SW 1271 (cell line): ENCODE measurements at places on chromosomes 5 and 9.
A peak's percentile ranks its signal among the peaks of the same experiment; 100 is the strongest.

GRCh38 chr9:37994639-37995347 lies 74.2 kb downstream of the SHB start:
- DNase-seq = no peak

DNA sequence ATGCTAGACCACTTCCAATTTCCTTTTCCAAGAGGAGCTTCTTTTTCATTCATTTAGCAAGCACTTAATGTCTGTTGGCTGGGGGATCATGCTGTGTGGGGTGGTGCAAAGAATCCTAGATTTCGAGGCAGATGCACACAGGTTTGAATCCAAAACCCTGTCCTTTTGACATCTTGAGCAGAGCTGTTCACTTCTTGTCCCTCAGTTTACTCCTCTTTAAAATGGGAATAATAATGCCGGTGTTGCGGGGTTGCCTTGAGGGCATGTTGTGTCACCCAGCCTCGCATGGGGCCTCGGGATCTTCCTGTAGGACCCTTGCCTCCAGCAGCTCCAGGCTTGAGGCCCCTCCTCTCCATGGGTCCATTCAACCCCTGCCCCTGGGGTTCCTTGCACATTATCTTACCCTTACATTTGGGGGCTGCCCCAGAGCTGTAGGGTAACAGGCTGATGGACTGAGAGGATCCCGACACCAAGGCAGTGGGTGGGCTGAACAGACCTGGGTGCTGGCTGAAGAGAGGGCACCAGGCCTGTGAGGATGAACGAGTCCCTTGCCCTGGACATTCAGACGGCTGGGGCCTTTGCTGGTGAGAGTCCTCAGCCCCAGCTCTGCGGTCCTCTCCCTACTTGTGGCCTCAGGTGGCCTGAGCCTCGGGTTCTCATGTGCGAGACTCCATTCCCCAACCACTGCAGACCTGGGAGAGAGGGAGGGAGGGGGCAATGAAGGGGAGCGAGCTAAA lies 145.8 kb downstream of the BARX1 start:
- DNase-seq = no peak

- peak; percentile 68 for DNase-seq
Measured at GRCh38 chr9:109986521-109986991, 206.6 kb downstream of the PALM2AKAP2 start.

DNA sequence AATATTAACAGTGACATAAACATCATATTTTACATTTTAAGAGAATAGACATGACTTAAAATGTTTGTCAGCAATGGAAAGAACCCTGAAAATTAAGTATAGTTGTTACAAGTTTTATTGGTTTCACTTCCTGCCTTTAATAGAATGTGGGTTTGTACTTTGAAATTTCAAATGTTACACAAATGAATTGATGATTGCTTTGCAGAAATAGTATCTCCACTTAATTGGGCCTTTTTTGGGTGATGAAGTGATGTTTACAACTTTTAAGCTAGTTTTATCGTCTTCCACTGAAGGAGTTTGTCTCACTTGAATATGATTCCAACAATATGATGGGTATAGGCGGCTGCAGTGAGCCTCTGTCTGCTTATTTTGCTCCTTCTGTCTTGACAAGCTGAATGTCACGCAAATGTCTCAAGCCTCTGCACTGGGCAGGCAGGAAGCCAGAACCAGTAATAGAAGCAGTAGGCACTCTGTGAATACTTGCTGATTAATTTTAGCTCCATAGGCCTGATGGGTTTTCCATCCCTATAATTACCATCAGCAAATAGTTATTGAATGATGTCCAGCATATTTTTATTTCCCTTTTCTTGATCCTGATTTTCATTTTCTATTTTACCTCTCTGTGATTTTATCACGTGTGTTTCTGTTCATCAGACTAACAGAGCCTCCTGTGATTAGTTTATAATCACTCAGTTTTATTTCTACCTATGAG lies 10.6 kb upstream of the NR3C1 start:
- DNase-seq = no peak
